Globus pallidus (tissue), 1 donor: ENCODE measurements at places on chromosomes 11 and 22.

DNA sequence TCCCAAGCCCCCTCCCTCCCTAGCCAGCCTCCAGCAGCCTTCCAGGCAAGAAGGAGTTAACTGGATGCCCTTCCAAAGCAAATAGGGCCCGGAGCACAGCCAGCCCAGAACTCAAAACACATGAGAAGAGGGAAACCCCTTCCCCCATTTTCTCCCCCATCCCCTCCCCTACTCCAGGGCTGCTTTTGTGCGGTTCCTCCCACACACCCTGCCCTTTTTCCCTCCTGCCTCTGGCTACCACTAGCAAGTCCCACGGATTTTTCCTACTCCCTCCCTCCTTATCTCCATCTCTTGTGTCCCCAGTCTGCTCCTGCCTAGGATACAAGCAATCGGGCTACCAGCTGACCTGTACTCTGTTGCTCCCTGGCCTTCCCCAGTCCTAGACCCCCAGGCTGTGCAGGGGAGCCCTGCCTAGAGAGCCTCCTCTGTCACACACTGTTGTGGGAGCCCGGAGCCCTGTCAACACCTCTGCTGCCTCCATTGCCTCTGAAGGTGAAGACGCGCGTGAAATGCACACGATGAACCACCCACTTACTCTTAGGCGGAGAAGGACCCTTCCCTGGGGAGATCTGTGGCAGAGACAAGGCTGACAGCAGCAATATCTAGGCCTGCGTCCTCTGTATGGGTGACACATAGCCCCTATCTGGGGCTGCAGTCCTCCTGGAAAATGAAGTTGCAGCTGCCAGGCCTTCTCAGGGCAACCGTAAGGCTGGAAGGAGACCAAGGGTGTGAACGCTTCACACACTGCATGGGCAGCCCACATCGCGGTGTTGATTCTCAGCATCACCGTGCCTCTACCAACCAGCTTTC lies 282.8 kb downstream of the MN1 start:
- no peak for DNase-seq

DNA sequence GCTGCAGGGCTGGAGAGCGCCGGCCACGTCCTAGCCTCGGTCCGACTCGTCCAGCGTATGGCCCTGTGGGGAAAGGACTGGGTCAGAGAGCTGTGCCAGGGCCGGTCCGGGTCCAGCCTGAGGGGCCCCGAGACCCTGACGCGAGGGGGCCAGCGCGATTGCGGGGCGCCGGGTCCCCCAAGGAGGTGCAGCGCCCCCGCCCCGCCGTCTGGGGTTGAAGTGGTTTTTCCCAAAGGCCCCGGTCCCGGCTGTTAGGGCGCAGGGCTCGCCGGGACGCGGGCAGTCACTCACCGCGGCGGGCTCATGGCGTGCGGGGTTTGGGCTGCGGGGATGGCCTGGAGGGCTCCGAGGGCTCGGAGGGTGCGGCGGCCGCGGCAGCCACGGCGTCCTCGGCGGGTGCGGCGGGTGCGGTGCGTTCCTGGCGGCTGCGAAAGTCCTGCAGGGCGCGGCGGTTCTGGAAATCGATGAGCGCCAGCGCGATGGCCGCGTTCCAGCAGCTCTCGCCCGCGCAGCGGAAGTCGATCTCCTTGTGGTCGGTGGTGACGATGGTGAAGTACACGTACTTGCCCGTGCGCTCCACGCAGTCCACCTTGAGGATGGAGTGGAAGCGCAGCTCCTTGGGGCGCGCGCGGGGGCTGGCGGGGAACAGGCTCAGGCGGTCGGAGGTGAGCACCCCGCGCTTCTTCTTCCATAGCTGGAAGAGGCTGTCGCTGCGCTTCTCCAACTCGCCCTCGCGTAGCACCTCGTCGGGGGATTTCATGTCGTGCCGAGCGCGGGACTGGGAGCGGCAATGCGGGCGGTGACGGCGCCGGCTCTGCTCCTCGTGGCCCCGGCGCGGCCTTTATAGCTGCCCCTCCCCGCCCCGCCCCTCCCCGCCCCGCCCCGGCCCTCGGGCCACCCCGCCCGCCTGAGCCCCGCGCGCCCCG lies at the start of gene PHLDA2:
Gene PHLDA2, minus strand, starts transcription at position 816 of the 926 bp plus-strand sequence. Its CDS starts 56 bp downstream, at position 760.
- DNase-seq: no peak

DNA sequence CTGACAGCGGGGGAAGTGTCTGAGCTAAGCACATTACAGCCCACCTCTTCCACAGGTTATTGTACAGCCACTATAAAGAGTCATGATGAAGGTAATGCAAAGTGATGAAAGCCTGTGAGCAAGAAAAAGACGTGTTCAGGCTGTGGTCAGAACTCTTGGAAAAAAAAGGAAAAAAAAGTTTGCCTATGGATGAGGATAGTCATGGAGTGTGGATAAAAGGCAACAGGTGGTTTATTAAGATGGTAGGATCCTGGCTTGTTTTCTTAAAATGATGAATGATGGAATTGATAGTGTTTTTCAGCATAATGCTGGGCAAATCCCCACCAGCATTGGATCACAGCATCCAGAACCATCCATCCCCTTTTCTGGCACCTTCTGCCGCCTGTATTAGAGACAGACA lies 23.1 kb downstream of the UPB1 start:
- DNase-seq: no peak

GRCh38 chr11:79045018-79045799 lies 395.6 kb downstream of the TENM4 start:
- DNase-seq: no peak

DNA sequence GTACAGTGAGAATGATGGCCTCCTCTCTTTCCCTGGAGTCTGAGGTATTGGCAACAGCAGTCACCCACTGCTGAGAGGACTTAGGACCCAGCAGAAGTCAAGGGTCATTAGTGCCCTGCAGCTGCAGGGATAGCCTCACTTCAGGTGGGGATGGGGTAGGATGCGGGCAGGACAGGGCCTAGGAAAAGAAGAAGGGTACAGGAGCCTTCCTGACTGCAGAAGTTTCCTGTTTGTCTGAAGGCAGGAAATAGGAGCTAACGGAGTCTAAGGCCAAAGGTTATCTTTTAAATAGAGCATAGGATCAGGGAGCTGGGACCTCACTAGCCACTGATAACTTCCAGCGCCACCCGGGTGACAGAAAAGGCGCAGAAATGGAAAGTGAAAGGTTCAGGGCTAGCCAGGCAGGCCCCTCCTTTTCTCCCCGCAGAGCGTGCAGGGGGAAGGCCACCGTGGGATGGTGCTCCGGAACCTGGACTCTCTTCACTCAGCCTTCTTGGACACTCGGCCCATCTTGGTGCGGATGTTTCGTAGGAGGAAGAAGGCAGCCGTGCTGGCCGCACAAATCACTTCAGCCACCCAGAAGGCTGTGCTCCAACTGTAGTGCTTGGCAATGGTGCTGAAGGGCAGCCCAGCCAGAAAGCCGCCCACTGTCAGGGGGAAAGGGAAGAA lies 6.0 kb downstream of the TRAPPC4 start:
- DNase-seq: no peak

GRCh38 chr22:50505776-50506610 lies 1.5 kb downstream of the LMF2 start:
- no peak for DNase-seq

DNA sequence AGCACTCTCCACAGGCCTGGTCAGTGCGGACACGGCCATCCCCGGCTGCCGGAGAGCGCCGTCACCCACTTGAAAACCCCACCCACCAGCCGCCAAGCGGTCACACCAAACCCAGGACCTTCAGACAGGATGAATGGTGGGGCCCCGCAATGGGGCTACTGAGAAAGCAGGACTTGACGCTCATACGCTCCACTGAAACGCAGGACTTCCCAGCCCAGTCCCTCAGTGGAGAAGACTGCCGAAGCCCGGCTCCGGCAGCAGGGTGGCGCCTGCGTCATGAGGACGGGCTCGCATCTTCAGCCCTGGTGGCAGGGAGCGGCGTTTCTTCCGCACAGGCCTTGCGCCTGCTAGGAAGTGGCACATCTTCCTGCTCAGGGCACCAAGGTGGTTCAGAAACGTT lies 15.3 kb upstream of the PHLDA2 start:
- no peak for DNase-seq

GRCh38 chr11:91795139-91795887 lies 429.3 kb upstream of the FAT3 start:
- no peak for DNase-seq

- peak; percentile 11 for DNase-seq
Observed at GRCh38 chr11:108967571-108967970, 302.7 kb downstream of the DDX10 start.

- DNase-seq: no peak
Observed at GRCh38 chr11:105033781-105034180, 1.2 kb downstream of the CASP1 start.

GRCh38 chr11:37468344-37468743 lies 870.3 kb upstream of the RAG2 start:
- DNase-seq: no peak

DNA sequence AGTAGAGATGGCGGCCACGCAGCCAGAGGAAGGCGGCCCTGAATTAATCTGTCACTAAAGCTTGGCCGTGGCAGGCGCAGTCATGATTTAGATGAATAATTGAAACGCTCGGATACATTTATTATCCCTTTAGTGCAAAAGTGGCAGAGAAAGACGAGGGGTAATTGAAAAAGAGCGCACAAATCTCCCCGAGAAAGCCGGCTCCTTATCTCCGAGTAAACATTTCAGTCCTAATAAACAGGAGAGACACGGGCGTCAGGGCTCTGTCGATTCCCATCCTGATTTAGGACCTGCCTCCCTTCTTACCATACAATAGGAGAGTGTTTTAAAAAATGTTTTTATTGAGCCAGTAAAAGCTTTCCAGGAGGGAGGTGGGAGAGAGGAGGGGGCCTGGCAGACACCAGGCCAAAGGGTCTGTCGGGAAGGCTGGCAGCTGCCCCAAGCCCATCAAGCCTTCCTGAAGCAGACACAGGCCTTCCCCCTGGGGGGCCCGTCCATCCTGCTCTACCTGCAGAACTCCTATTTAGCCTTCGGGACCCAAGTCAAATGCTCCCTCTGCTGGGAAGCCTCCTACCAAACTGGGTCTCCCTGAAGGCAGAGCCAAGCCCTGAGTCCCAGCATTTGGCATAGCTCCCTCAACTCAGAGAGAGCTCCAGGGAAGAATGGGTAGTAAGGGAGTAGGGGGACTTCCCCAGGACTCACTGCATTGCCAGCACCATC lies 22.8 kb downstream of the OTUB1 start:
- DNase-seq: no peak

- no peak for DNase-seq
Observed at GRCh38 chr11:94747601-94748041, 20.5 kb upstream of the AMOTL1 start.

DNA sequence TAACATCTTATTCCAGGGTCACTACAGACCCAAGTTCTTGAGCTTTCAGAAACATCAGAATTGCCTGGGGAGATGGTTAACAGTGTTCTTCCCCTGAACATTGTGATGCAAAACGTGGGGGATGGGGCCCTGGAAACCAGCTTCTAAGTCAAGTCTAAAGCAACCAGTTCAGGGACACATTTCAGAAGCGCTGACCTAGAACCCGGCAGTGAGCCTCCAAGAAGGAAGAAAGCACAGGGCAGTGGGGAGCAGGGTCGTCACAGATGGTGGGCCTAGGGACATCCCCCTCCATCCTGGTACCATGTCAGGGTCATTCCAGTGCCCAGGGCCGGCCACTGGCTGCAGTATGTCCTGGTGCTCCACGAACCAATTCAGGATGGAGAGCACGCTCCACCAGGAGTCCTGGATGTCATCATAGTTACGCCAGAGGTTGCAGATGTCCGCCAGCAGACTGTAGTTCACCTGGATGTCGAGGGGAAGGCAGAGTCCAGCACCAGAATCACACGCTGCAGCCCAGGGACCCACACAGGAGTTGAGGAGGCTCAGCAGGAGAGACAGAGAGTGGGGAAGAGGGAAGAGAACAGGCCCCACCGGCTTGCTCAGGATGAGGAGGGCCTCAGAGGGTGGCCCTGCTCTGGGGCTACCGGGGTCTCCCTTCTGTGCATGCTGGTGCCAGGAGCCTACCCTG lies 5.0 kb downstream of the NAGA start:
- no peak for DNase-seq

GRCh38 chr11:65640483-65641296 lies 2.8 kb downstream of the SIPA1 start:
- DNase-seq: peak; percentile 65

DNA sequence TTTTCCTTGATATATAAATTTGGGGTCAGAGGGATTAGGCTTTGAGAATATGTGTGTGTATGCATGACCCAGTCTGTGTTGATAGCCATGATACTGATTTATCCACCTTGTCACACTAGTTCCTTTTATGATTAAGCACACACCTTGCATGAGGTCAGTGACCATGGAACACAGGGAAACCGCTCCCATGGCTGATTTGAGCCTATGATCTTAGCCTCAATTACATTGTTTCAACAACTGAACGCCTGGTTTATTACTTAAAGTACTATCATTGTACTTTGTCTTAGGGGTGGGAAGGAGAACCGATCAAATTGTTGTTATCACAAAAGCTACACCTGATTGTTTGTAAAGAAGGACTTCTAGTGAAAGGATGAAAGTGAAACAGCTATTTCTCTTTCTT lies 70.7 kb downstream of the ARFGAP2 start:
- no peak for DNase-seq

DNA sequence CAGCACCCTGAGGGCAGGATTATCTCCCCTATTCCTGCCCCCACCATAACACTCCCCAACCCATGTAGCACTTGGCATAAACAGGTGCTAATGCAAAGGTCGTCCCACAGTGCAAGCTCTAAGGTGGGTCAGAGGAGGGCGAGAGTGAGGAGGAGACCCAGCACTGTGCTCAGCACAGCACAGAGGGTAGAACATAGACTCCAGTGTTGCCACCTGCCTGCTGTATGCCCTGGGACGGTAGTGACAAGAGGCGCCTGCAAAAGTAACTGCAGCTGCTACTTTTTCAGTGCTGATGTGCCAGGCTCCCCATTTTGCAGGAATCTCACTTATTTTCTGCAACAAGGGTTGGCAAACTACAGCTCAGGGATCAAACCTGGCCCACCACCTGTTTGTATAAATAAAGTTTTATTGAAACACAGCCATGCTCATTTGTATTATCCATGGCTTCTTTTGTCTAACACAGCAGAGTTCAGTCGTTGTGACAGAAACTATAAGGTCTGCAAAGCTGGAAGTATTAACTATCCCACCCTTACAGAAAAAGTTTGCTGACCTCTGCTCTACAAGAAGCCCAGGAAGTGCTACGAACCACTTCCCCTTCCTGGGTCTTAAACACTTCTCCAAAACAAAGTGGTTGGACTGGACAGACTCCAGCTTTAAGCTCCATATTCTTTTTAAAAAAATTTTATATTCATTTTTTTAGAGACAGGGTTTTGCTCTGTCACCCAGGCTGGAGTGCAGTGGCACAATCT lies 16.9 kb upstream of the CDC42BPG start:
- DNase-seq: no peak

DNA sequence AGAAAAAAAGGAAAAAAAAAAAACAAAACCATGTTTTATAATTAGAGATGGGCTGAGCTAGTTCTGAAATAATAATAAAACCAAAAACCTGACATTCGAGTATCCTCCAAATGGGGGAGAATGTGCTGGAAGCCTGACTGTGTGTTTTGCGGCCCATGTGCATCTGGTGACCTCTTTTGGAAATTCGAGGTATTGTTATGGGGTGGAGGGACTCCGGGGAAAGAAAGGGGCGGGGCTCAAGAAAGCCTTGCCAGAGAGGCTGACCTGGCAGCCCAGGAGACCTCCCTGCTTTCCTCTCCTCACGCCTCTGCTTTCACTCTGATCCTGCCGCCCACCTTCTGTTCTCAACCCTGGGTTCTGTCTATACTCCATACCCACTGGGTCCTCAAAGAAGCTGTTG lies 72.9 kb downstream of the CTTN start:
- no peak for DNase-seq
